NCI-H460 (cell line): ENCODE measurements at places on chromosomes 6 and 20. TPM values are rescaled to one million over a fixed set of nuclear protein-coding genes. Genes with fewer than 3 reads are reported as not detected.

- no peak for DNase-seq
Measured at GRCh38 chr6:63862486-63863198, 227.0 kb downstream of the PHF3 start.

GRCh38 chr6:149451376-149452036 is 33.3 kb downstream of the ZC3H12D start:
- no peak for DNase-seq

ZSCAN23 gene
- total RNA-seq: not detected in 2 replicates

LY6G5B gene
- 1.9 and 2.8 TPM in 2 replicates for total RNA-seq

- DNase-seq: no peak
Measured at GRCh38 chr6:168188369-168189199, 109.6 kb upstream of the FRMD1 start.
